ENCODE measurements at places on chromosomes 3 and 15.

DNA sequence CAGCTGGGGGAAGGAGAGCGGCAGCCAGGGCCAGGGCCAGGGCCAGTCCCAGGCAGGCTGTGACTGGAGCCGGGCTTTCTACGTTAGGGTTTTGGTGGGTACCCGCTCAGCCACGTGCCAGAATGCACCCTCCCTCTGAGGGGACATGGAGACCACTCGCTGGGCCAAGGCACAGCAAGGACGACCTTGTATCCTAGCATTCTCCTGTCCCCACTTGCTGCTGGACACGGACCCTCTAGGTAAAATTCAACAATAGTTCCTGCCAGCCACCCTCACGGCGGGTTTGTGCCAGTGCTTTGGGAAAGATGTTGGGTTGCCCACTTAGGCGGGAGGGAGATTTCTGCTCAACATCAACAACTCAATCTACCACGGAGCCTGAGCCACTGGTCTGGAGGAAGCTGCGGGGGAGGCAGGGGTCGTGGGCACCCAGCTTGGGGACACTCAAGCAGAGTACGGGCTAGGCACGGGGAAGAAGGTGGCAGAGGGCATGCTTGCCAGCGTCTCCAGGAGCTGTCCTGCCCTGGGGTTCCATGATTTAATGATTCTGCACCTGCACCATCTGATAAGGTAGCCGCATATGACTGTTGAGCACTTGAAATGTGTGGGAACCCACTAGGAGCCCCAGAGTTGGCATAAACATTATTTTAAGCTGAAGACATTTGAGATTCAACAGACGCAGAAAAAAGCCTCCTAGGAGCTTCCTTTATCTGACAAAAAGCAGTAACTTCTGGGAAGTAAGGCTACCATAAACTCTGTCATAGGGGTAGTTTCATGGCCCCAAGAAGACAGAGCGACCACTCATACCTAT lies 22.5 kb upstream of the C15orf39 start:
- no peak for DNase-seq

DNA sequence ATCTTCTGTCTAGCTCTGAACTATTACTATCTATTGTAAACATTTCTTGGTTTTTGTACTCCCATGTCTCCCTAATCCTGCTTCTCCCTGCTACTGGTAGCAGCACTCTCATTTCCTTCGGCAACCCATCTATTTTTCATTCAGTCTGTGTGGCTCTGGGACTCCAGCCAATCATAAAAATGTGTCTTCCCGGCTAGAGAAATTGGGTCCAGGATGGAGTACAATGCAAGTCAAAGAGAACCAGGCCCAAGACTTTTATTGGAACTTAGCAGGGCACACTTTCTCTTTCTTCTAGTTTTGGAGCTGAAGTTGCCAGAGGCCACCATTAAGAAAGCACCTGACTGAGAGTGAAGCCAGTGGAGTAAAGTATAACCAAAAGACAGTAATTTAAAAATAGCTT lies 22.8 kb upstream of the ARHGEF26 start:
- DNase-seq, result no peak

DNA sequence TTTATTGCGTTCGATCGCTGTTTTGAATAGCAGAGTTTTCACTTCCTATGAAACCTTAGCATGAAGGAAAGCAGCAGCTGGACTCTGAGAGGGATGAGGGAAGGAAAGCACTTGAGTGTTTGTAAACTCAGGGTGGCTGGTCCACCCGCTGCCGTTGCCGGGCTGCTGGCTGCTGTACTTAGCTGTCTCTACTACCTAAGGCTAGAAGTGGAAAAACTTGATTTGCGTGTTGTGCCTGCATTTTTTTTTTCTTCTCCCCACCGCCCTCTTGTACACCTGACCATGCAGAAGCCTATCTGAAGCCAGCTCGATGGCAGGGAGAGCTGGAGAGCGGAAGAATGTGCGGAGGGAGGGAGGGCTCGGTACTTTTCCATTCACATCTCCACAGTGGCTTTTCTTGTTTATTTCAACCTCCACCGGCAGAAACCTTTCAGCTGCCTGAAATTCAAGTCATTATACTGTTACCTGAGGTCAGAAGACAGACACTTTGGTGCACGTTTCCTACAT lies 4.8 kb upstream of the BCL6 start:
- peak; percentile 70 for DNase-seq

DNA sequence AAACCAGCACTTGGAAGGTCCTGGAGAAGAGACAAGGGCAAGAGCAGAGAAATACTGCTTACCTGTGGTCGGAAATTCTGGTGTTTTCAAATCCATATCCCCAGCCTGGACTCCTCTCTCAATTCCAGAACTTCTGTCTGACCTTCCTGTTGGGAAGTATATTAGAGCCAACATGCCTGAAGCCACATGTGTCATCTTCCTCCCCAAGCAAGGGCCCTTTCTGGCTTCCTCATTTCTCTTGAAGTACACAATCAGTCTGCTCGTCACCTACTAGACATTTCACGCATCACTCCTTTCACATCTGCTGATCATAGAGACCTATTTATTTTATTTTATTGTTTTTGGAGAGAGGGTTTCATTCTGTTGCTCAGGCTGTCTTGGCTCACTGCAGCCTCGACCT lies 8.4 kb downstream of the PARP14 start:
- DNase-seq, result no peak

DNA sequence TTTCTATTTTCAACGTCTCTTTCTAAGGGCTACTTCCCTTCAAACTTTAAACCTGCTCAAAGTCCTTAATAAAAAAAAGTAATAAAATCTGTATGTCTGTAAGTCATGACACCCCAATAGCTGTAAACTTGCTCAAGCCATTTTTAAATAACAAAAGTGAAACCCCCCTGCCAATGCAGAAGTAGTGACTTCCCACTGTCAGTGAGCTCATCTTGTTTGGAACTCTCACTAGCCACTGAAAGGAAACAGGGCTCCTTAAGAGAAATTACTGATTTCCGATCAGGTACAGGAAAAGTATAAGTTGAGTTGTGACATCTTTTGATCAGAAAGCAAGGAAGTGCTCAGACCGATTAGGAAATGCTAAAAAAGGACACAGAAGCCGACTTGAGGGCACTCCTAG lies 27.6 kb upstream of the GPR171 start:
- DNase-seq, result no peak

DNA sequence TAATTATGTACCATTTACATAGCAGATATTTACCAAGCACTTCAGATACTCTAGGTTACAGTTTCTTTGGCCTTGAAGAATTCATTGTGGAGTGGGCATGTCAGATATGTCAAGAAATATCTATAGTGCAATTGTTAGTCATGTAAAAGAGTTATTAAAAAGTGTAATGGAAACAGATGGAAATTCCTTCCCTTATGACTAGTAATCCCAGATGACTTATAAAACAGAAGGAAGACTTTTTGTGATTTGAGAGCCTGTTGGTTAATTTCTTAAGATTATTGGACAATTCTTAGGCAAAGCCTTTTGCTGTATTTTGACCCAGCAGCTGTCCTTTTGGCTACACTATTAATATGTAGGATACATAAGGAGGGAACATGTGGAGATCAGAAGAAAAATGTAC lies 708.9 kb upstream of the NECTIN3 start:
- no peak for DNase-seq
